ENCODE measurements at places on chromosomes 4 and X. TPM values are rescaled to one million over a fixed set of nuclear protein-coding genes. Genes with fewer than 3 reads are reported as not detected.

The HELT gene
- total RNA-seq = not detected

The RNF212 gene
- total RNA-seq = 1.2 TPM

The GABRG1 gene
- total RNA-seq = not detected

The NUDT11 gene
- 3.1 TPM for total RNA-seq

The TAF7L gene
- not detected for total RNA-seq

The TMEM31 gene
- not detected for total RNA-seq

The PRDM8 gene
- 0.33 TPM for total RNA-seq

The CPE gene
- 2.1 TPM for total RNA-seq

The MAGEA12 gene
- 0.19 TPM for total RNA-seq

The EXOC1 gene
- 13.3 TPM for total RNA-seq

The FGG gene
- total RNA-seq = 4.8 TPM

Data from A549 treated with CpdA at 1 μM for 4 hours (cell line).